ENCODE measurements at places on chromosomes 7 and 10.

DNA sequence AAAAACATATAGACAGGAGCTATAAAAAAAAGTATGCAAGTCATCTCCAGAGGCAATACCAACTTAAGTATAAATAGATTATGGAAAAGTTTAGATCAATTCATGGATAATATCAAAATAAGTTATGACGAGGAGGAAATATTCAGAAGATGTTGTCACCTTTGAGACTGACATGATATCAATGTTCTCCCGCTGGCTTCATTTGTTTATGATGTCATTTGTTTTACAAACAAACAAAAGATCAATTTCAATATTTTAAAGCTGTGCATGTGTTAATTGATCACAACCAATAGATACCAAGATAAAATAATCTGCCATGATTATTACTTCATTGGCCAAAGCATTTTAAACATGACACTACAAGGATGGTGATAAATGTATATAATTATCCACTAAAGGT lies 43.5 kb downstream of the SLC16A12 start:
- no peak for DNase-seq
- no peaks in the 10 kb centered on the region for H3K4me1 ChIP-seq
- no peak overlapping the region for H3K4me3 ChIP-seq
- H3K36me3 ChIP-seq = no peaks in the 10 kb centered on the region
- no peaks in the 10 kb centered on the region for H3K27me3 ChIP-seq

- H3K4me1 ChIP-seq = no peaks in the 10 kb centered on the region
- peak; percentile 41 for DNase-seq
- no peak overlapping the region for H3K4me3 ChIP-seq
- H3K27me3 ChIP-seq = no peaks in the 10 kb centered on the region
Measured at GRCh38 chr10:12510501-12510941, 161.2 kb downstream of the CAMK1D start.

DNA sequence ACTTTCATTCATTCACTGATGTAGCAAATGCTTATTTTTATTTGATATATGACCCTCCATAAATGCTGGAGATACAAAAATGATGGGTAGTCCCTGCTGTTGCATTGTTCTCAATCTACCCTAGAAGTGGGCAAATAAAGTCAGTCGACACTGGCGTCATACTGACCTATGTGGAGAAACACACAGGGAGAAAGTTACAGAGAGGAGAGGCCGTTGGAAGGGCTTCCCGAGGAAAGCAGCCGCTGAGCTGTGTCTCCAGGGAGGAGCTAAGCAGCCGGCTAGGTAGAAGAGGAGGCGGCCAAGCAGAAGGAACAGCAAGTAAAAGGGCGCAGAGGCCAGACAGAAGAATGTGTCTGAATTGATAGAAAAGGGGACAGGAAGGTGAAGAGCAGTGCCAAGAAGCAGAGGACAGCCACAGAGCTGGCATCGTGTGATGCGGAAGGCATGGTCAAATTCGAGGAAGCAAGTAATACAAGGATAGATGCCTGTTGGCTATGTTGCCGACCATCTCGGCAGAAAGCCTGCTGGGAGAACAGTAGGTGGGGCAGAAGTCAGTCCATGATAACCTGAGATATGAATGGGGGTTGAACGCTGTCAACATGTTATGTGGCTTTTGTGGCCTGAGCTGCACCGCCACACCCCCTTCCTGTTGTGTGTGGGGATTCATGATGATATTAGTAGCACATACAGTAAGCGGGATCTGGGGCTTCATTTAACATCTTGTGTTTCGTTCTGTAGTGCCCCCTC lies 25.9 kb downstream of the ST8SIA6 start:
- H3K4me1 ChIP-seq = no peaks in the 10 kb centered on the region
- no peak overlapping the region for H3K4me3 ChIP-seq
- no peaks in the 10 kb centered on the region for H3K27me3 ChIP-seq
- H3K27ac ChIP-seq = no peak overlapping the region
- H3K36me3 ChIP-seq = no peaks in the 10 kb centered on the region

DNA sequence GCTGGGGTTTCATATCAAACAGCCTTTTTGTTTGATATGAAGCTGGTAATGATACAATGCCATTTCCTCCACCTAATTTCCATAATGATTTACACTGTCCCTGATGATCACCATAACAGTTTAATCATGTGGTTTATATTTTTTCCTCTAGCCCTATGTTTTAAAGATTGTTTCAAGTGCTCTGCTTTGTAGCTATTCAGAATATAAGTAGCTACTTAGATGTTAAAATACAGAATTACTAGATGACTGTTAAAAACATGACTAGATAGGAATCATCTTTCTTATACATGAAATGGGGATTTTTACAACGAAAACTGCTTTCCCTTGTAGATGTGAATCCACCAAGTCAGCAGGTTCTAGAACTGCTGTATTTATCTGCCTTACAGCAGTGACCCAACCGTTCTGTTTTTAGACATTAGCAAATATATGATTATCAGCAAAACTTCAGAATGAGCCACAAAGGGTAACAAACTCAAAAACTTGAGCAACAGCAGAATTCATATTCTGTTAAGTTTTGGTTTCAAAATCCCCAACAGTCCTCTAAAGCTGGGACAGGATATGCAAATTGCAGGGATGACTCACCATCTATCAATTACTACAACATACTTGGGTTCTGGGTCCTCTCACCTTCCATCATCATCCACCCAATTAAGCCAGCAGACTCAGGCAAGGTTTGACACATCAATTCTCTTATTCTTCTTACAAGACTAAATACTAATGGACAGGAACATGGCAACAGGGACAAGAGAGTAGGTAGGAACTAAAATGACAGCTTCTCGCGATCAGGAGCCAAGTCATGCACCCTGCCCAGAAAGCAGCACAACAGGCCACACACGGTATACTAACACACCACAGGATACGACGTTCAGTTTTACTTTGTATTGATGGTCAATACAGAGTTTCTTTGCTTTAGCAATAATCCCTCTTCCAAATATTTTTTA lies 83.9 kb downstream of the PIP4K2A start:
- H3K4me1 ChIP-seq = no peaks in the 10 kb centered on the region
- H3K36me3 ChIP-seq = no peaks in the 10 kb centered on the region
- DNase-seq = no peak
- H3K27me3 ChIP-seq = no peaks in the 10 kb centered on the region

DNA sequence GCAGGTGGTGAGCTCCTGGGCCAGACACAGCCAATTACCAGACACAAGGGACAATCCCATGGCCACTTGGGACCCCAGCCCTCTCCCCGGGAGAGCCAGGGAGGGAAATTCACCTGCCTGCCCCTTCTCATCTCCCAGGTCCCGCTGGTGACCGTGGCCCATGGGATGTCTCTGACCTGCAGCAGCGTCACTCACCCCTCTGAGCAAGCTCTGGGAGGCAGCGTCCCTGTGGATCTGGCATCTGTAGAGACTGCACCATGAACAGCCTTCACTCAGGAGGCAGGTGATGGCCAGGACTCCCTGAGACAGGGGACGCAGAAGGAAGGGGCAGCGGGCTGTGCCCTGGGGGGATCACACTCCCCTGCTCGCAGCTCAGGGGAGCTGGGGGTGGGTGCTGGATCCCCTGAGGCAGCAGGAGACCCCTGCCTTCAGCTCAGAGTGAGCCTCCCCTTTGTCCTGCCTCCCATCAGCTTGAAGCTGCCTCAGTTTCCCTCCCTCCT lies 90.8 kb downstream of the FOXL3 start:
- DNase-seq = peak; percentile 48
- no peak overlapping the region for H3K4me3 ChIP-seq
- H3K27ac ChIP-seq = no peak overlapping the region
- H3K4me1 ChIP-seq = peaks cover 3% of the 10 kb centered on the region

- peaks cover 11% of the 10 kb centered on the region for H3K27me3 ChIP-seq
- no peaks in the 10 kb centered on the region for H3K4me1 ChIP-seq
- no peak overlapping the region for H3K4me3 ChIP-seq
- no peak for DNase-seq
- H3K27ac ChIP-seq = no peak overlapping the region
Measured at GRCh38 chr10:86388119-86388704, 21.6 kb upstream of the GRID1 start.

- H3K4me1 ChIP-seq = no peaks in the 10 kb centered on the region
- no peaks in the 10 kb centered on the region for H3K27me3 ChIP-seq
- no peak overlapping the region for H3K4me3 ChIP-seq
- H3K36me3 ChIP-seq = no peaks in the 10 kb centered on the region
- no peak for DNase-seq
- no peak overlapping the region for H3K27ac ChIP-seq
Measured at GRCh38 chr7:91800389-91800788, 80.1 kb downstream of the MTERF1 start.

GRCh38 chr7:36283711-36284130 lies 105.9 kb upstream of the ANLN start:
- no peaks in the 10 kb centered on the region for H3K36me3 ChIP-seq
- H3K4me3 ChIP-seq = no peak overlapping the region
- DNase-seq = peak; percentile 83
- no peaks in the 10 kb centered on the region for H3K27me3 ChIP-seq
- H3K27ac ChIP-seq = no peak overlapping the region

GRCh38 chr7:80790877-80791276 lies 128.0 kb downstream of the SEMA3C start:
- H3K4me3 ChIP-seq = no peak overlapping the region
- no peaks in the 10 kb centered on the region for H3K36me3 ChIP-seq
- DNase-seq = no peak
- H3K4me1 ChIP-seq = peaks cover 3% of the 10 kb centered on the region
- H3K27ac ChIP-seq = no peak overlapping the region

GRCh38 chr7:17312641-17313040 lies 14.2 kb downstream of the AHR start:
- no peaks in the 10 kb centered on the region for H3K27me3 ChIP-seq
- no peaks in the 10 kb centered on the region for H3K4me1 ChIP-seq
- DNase-seq = no peak
- no peak overlapping the region for H3K27ac ChIP-seq
- H3K4me3 ChIP-seq = no peak overlapping the region

GRCh38 chr10:109587366-109587765 lies 335.9 kb downstream of the XPNPEP1 start:
- H3K4me1 ChIP-seq = no peaks in the 10 kb centered on the region
- no peak for DNase-seq
- H3K4me3 ChIP-seq = no peak overlapping the region
- H3K36me3 ChIP-seq = no peaks in the 10 kb centered on the region
- H3K27ac ChIP-seq = no peak overlapping the region
- no peaks in the 10 kb centered on the region for H3K27me3 ChIP-seq

- no peaks in the 10 kb centered on the region for H3K36me3 ChIP-seq
- DNase-seq = no peak
- no peaks in the 10 kb centered on the region for H3K4me1 ChIP-seq
- no peak overlapping the region for H3K4me3 ChIP-seq
Measured at GRCh38 chr10:84822931-84823630, 494.7 kb downstream of the CCSER2 start.

- no peaks in the 10 kb centered on the region for H3K27me3 ChIP-seq
- H3K36me3 ChIP-seq = no peaks in the 10 kb centered on the region
- DNase-seq = peak; percentile 50
- peaks cover 12% of the 10 kb centered on the region for H3K4me1 ChIP-seq
- H3K4me3 ChIP-seq = peak overlapping the region; percentile 79
- peak overlapping the region; percentile 94 for H3K27ac ChIP-seq
Measured at GRCh38 chr10:30056767-30057355, 2.5 kb downstream of the JCAD start.

DNA sequence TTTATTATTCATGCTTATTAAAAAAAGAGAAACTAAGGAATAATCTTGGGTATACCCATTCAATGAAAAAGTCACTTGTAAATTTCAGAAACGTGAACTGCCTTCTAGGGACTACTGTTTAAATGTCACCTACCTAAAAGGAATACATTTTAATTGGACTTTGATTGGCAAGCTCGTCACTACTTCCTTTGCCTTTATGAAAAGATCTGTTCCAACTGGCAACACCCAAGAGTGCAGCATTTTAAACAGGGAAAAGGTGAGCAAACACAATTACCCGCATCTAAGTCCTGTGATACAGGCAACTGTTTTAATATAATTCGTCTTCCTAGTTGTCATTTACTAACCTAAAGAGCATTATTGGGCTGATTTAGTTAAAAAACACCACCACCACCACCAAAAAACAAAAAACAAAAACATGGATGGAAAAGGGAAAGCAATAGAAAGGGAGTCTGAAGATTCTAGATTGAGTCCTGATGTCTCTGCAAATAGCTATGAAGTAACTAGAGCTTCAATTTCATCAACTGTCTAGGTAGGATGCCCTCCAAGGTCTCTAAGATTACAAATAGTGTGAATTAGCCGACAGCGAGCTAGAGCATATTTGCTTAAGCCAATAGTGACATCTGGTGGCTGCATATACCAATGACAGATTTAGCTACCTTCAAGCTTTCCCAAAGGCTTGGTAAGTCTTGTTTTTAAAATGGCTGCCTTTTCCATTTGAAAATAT lies 33.8 kb upstream of the ICA1 start:
- no peaks in the 10 kb centered on the region for H3K4me1 ChIP-seq
- H3K36me3 ChIP-seq = no peaks in the 10 kb centered on the region
- H3K27ac ChIP-seq = no peak overlapping the region
- no peak for DNase-seq
- H3K27me3 ChIP-seq = no peaks in the 10 kb centered on the region

DNA sequence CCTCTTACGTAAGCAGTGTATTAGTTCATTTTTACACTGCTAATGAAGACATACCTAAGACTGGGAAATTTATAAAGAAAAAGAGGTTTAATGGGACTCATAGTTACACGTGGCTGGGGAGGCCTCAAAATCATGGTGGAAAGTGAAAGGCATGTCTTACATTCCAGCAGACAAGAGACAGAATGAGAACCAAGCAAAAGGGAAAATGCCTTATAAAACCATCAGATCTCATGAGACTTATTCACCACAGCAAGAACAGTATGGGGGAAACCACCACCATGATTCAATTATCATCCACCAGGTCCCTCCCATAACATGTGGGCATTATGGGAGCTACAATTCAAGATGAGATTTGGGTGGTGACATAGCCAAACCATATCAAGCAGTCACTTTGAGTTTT lies 126.3 kb upstream of the CXCL12 start:
- no peaks in the 10 kb centered on the region for H3K4me1 ChIP-seq
- H3K4me3 ChIP-seq = no peak overlapping the region
- no peak overlapping the region for H3K27ac ChIP-seq
- no peaks in the 10 kb centered on the region for H3K36me3 ChIP-seq
- no peak for DNase-seq
- H3K27me3 ChIP-seq = no peaks in the 10 kb centered on the region

Measured in ascending aorta (tissue), 2 donors.